ENCODE measurements at places on chromosomes 5 and 9. TPM values are rescaled to one million over a fixed set of nuclear protein-coding genes. Genes with fewer than 3 reads are reported as not detected.

DNA sequence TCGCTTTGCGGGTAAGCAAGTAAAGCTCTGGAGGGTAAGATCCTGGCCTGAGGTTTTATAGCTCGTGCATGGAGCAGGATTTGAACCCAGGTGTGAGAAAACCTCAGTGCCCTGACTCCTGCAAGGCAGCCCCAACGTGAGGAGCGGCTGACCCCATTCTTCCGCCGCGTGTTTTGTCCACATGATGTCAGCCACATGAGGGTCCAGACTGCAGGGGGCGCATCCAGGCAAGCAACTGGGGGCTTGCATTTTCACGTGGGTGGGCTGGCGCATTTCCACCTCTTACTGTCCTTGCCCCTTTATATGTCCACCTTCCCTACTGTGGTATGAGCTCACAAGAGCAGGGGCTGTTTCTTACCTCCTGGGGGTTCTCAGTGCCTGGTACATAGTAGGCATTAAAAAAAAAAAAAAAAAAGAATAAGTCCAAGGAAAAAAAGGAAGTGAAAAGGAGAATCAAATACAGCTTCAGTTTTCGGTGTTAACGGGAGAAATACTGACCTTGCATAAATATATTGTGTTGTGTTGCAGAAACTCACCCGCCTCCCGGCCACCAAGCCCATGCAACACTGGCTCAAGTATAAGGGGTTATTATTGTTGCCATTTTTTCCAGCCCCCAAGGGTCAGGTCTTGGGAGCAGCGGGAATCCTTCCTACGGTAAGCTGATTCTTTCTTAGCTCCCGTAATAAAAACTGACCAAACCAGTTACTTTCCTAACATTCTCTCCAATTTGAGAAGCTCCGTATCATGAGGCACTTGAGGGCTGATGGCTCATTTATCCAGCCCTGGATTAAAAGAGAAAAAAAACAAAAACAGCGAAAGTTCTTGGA is 15.0 kb downstream of the TLX3 start:
- no peak overlapping the region for H3K27ac ChIP-seq
- no peaks in the 10 kb centered on the region for H3K4me1 ChIP-seq
- H3K4me3 ChIP-seq: no peak overlapping the region
- no peaks in the 10 kb centered on the region for H3K36me3 ChIP-seq
- DNase-seq: no peak

DNA sequence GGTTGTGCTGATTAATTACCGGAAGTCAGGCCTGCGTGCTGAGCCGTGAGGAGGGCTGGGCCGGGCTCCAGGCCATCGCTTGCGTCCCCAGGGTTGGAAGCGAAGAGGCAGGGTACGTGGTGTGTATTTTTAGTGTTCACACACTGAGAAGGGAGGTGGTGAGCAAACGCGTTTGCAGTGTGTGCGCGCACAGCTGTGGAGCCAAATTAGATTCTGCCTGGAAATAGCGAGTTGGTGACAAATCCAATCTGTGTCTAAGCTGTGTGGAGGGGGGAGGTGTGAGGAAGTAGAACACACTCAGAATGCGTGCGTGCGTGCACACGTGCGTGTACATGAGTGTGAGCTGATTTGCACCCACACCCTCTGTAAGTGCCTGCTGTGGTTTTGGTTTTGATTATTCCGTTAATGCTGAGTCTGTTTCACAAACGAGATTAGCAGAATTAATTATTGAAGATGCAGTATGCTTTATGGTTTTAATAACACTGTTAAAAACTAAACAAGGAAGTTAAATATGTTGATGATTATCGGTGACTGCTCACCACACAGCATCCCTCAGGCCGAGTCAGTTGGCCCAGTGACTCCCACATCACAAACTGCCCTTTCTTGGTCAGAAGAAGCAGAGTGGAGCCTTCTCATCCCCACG is 111.8 kb upstream of the FCN2 start:
- peaks cover 8% of the 10 kb centered on the region for H3K4me1 ChIP-seq
- H3K36me3 ChIP-seq: no peaks in the 10 kb centered on the region
- H3K4me3 ChIP-seq: no peak overlapping the region
- H3K27me3 ChIP-seq: no peaks in the 10 kb centered on the region
- no peak overlapping the region for H3K27ac ChIP-seq

- H3K27me3 ChIP-seq: no peaks in the 10 kb centered on the region
- H3K4me1 ChIP-seq: no peaks in the 10 kb centered on the region
- no peak overlapping the region for H3K27ac ChIP-seq
- H3K4me3 ChIP-seq: no peak overlapping the region
- DNase-seq: no peak
These were observed 89.6 kb upstream of the CACNA1B start for GRCh38 chr9:137787786-137788505.

- H3K27ac ChIP-seq: no peak overlapping the region
- H3K36me3 ChIP-seq: no peaks in the 10 kb centered on the region
- H3K27me3 ChIP-seq: no peaks in the 10 kb centered on the region
- H3K4me1 ChIP-seq: no peaks in the 10 kb centered on the region
- peak; percentile 36 for DNase-seq
These were observed 6.5 kb downstream of the IL7R start for GRCh38 chr5:35863159-35863558.

DNA sequence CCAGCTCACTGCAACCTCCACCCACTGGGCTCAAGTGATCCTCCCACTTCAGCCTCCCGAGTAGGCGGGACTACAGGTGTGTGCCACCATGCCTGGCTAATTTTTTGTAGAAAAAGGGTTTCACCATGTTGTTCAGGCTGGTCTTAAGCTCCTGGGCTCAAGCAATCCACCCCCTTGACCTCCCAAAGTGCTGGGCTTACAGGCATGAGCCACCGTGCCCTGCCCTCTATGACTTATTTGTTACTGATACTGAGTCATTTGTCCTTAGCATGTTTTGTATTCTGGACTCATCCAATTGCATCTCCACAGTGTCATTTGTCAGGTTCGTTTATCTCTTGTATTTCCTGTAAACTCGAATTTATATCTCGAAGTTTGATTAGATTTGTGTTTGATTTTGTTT is 2.7 kb upstream of the ITK start:
- no peak overlapping the region for H3K27ac ChIP-seq
- H3K4me1 ChIP-seq: no peaks in the 10 kb centered on the region
- H3K36me3 ChIP-seq: no peaks in the 10 kb centered on the region
- H3K27me3 ChIP-seq: no peaks in the 10 kb centered on the region
- DNase-seq: no peak

DNA sequence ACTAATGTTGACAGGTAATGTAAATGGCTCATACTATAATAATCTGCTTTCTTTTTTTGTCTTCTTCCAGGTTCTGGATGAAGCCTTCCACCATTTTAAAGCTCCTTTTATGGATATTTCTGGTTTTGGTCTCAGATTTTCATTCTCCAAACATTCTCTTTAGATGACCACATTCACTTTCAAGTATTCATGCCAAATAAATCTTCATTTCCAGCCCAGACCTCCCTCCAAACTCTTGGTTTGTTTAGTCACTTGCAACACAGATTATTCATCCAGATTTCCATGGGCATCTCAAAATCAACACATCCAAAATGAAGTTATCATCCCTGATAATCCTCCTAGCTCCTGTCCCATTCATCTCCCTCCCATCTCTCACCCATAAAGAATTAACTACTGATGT is 40.3 kb upstream of the SVEP1 start:
- no peaks in the 10 kb centered on the region for H3K36me3 ChIP-seq
- DNase-seq: no peak
- H3K4me3 ChIP-seq: no peak overlapping the region

- H3K27ac ChIP-seq: no peak overlapping the region
- no peaks in the 10 kb centered on the region for H3K4me1 ChIP-seq
- H3K36me3 ChIP-seq: no peaks in the 10 kb centered on the region
- DNase-seq: no peak
These were observed 469.5 kb downstream of the DMRTA1 start for GRCh38 chr9:22916148-22916547.

GRCh38 chr9:21983561-21983935 is 10.6 kb downstream of the CDKN2A start:
- H3K4me3 ChIP-seq: no peak overlapping the region
- DNase-seq: no peak
- H3K27me3 ChIP-seq: peaks cover 12% of the 10 kb centered on the region
- H3K4me1 ChIP-seq: no peaks in the 10 kb centered on the region

DNA sequence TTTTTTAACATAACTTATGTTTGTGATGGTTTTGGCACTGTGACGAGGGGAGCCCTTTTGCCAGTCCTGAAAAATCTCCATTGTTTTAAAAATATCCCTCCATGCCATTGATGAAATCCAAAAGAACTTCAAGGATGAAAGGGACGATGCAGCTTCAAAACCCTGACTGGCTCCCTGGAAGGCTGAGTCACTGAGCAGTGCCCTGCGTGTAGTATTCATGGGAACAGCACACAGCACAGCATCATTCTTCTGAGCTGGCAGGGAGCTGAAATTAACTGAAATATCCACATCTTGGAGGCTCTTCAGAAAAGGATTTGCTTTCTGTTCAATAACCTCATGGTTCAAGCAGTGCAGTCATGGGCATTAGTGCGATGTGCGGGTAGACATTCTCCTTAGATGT is 29.7 kb downstream of the PDE4D start:
- no peaks in the 10 kb centered on the region for H3K36me3 ChIP-seq
- no peaks in the 10 kb centered on the region for H3K27me3 ChIP-seq
- H3K4me1 ChIP-seq: no peaks in the 10 kb centered on the region
- no peak for DNase-seq
- no peak overlapping the region for H3K4me3 ChIP-seq

DNA sequence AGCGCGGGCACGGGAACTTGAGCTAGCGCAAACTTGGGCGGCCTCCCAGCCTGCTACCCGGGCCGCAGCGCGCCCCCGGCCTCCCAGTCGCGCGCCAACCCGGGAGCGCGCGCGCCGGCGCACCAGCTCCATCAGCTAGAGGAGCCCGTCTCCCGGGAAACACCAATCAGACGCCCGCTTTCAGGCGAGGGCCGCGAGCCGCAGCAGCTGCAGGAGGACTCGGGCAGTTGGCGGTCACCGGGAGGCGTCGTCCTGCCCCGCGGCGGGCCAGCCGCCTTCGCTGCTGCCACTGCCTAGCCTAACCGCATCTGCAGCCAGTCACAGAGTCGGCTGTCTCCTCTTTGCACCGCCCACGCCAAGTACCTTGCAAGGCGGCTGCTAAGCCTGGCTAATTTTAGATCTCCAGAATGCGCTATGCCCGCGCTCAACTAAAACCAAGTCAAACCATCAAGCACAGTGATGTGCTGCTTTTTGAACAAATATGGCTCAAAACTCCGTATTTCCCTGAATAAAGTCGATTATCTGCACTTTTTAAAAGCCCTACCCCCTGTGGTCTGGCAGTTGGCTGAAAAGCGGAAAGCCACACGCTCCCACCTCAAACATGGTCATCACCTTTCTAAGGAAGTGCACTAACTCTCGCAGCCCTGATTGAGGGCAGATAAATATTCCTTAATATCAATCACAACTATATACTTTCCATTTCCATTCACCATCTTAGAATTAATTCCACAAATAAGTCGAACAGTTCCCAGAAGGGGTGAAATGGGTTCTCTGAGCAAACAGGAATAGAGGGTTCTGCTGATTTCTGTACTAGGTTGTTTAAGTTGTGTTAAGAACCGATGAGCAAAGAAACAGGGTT is 221.8 kb downstream of the MEF2C start:
- peaks cover 53% of the 10 kb centered on the region for H3K27me3 ChIP-seq
- no peak overlapping the region for H3K4me3 ChIP-seq
- no peaks in the 10 kb centered on the region for H3K36me3 ChIP-seq
- peaks cover 8% of the 10 kb centered on the region for H3K4me1 ChIP-seq

GRCh38 chr9:107639426-107639825 is 149.9 kb upstream of the KLF4 start:
- H3K36me3 ChIP-seq: no peaks in the 10 kb centered on the region
- H3K27me3 ChIP-seq: no peaks in the 10 kb centered on the region
- DNase-seq: no peak
- H3K4me3 ChIP-seq: no peak overlapping the region
- H3K27ac ChIP-seq: no peak overlapping the region

- peaks cover 20% of the 10 kb centered on the region for H3K4me1 ChIP-seq
- H3K27me3 ChIP-seq: no peaks in the 10 kb centered on the region
- H3K36me3 ChIP-seq: no peaks in the 10 kb centered on the region
These were observed 69.3 kb downstream of the SHB start for GRCh38 chr9:37999588-38000189.

GRCh38 chr5:168653626-168654025 is 74.5 kb upstream of the PANK3 start:
- no peak overlapping the region for H3K27ac ChIP-seq
- H3K36me3 ChIP-seq: no peaks in the 10 kb centered on the region
- no peak for DNase-seq
- no peak overlapping the region for H3K4me3 ChIP-seq
- H3K27me3 ChIP-seq: no peaks in the 10 kb centered on the region

DNA sequence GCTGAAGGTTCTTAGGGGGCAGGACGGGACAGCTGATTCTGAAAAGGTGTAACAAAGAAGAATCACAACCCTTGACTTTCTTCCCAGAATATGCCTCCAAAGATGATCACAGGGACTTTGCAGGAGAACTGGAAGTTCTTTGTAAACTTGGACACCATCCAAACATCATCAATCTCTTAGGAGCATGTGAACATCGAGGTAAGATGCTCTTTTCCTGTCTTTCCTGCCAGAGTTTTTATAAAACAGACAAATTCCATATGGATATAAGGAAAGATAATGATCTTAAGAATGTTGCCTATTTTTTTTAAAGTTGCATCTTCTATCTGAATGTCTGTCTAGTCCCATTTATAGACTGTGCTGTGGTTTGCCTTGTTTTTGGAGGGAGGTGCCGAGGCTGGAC is 87.9 kb downstream of the EQTN start:
- H3K36me3 ChIP-seq: no peaks in the 10 kb centered on the region
- H3K4me3 ChIP-seq: no peak overlapping the region
- no peak overlapping the region for H3K27ac ChIP-seq
- no peaks in the 10 kb centered on the region for H3K4me1 ChIP-seq

DNA sequence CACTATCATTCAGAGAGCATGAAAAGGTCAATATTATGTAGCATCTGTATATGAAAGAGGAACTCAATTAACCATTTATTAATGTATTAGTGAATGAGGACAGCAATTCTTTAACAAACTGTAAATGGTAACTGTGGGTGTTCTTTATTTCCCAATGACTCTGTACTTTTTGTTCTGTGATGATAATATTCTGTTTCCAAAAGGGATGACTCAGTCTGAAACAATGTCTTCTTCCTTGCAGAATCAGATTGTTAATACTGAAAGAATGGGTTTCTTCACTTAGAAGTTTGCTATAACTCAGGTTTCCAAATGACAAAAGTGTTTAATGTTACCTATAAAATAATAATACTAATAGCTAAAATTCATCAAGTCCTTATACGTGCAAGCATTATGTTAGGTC is 1518.7 kb upstream of the WWC1 start:
- H3K4me1 ChIP-seq: no peaks in the 10 kb centered on the region
- no peak overlapping the region for H3K4me3 ChIP-seq
- H3K36me3 ChIP-seq: no peaks in the 10 kb centered on the region
- no peak overlapping the region for H3K27ac ChIP-seq
- H3K27me3 ChIP-seq: no peaks in the 10 kb centered on the region

- no peak overlapping the region for H3K4me3 ChIP-seq
- H3K27me3 ChIP-seq: no peaks in the 10 kb centered on the region
- H3K27ac ChIP-seq: no peak overlapping the region
- DNase-seq: no peak
- H3K4me1 ChIP-seq: no peaks in the 10 kb centered on the region
These were observed 202.8 kb upstream of the TAS2R1 start for GRCh38 chr5:9832921-9833320.

Gene ABLIM3
- total RNA-seq: 15.5 TPM

Gene GARIN3
- not detected for total RNA-seq

Gene CDC25C
- not detected for total RNA-seq

Gene SNCB
- not detected for total RNA-seq

Gene CXCL14
- 41.8 TPM for total RNA-seq

Gene SUSD3
- total RNA-seq: 3.6 TPM

Gene ZBED3
- total RNA-seq: 30.2 TPM

Gene NRG2
- 1.4 TPM for total RNA-seq

Measured in thyroid gland (tissue), 4 donors.